ENCODE measurements at places on chromosomes 12 and 14.

DNA sequence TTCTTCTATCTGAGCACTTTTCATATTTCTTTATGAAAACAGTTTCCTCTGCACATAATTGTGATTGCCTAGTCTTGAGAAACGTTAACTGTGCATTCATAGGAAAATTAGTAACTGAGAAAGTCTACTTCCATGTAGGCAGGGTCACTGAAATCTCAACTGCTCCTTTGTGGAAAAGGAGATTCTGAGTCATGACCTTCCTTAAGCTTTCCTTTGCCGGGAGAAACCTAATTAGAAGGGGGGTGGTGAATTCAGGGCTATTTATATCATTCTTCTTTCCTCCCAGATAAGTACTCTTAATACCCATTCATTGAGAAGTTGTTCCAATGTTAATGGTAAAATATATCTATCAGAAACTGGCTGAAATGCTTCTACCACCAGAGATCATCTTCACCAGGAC, 751.0 kb upstream of the TMEM132C start:
- DNase-seq: no peak

GRCh38 chr12:101596172-101596571, 1.4 kb downstream of the MYBPC1 start:
- DNase-seq: no peak

DNA sequence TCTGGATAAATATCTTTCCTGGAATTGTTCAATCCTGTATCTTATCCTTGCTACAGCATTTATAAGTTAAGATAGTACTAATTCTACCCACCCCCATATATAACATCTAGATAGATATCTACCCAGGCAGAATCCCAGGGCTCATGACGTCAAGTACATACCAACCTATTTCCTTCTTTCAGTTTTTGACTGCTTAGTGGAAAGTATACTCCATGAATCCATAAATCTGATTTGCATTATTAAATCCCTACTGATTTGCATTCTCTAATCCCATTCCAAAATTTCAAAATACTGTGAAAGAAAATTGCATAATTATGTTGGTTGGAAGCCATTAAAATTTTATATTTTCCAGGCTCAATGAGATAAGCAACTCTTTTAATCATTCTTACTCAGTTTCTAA, 111.7 kb downstream of the KITLG start:
- DNase-seq: no peak

DNA sequence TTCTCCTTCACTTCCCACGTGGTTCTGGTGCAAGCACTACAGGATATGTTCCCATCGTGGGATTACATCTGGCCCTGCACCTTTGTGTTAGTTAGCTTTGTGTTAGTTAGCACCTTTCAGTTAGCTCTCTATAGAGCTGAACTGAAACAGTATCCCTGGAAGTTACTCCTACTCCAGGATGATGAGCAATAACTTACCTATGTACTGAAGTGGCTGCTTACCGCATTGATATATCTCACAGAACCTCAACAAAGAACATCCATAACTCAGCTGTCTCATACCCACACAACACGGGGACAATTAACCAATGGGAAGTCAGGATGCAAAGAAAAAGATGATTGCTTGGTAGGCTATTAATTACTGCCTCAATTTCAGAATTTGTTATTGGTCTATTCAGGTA, 146.6 kb downstream of the ASCL4 start:
- no peak for DNase-seq

DNA sequence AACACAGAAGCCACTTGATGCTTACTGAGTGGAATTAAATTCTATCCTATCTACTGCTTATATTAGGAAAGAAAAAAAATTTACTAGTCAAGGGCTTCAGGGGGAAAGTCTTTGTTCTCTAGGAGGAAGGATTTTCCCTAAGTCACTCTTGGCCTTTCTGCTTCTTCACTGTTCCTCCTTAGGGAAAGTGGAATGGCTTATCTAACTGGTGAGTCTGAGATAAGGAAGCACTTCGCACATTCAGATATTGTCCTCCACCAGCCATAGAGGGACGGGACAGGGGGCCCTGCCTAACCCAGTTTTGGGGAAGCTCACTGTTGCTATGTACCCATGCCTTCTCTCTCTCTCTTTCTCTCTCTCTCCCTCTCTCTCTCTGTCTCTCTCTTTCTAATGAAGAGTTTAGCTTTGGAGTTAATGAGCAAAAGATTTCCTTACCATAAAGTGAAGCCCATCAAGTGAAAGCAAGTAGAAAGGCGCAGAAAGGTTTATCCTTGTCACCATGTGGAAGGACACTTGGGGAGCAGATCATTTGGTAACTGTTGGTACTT, 450.6 kb downstream of the ZFP36L1 start:
- no peak for DNase-seq

DNA sequence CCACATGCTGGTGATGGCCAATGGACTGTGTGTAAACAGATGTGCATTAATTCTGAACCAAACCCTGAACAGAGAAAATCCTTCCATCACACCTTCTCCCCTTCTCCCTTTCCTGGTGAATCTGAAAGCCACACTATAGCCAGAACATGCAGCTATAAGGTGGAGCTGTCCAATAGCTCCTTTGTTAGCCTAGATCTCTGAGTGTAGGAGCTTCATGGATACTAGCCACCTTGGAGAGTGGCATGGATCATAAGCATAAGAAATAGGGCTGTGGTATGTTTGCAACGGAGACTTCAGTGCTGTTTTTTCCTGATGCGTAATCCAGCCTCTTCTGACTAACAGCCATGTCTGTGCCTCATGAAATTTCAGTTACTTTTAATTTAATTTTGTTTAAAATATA, 364.5 kb downstream of the BTG1 start:
- DNase-seq: no peak

- DNase-seq: no peak
These were observed 12.5 kb upstream of the GALNT6 start for GRCh38 chr12:51403681-51404136.

DNA sequence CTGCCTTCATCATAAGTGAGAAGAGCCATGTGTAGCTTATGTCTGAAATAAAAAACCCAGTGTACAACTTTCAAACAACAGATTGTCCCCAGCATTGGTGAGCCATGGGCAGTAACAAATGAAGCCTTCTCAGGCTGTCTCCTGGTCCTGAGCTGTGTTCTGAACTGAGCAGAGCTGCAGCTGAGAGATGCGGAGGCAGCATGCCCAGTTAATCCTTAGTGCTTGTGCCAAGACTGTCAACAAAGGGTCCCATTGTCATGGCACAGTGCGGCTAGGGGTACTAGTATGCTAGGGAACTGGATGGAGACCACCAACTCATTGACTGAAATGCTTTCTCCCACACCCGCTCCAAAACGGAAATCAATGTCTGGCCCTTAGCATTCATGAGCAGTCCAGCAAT, 154.3 kb downstream of the RMST start:
- DNase-seq: no peak

DNA sequence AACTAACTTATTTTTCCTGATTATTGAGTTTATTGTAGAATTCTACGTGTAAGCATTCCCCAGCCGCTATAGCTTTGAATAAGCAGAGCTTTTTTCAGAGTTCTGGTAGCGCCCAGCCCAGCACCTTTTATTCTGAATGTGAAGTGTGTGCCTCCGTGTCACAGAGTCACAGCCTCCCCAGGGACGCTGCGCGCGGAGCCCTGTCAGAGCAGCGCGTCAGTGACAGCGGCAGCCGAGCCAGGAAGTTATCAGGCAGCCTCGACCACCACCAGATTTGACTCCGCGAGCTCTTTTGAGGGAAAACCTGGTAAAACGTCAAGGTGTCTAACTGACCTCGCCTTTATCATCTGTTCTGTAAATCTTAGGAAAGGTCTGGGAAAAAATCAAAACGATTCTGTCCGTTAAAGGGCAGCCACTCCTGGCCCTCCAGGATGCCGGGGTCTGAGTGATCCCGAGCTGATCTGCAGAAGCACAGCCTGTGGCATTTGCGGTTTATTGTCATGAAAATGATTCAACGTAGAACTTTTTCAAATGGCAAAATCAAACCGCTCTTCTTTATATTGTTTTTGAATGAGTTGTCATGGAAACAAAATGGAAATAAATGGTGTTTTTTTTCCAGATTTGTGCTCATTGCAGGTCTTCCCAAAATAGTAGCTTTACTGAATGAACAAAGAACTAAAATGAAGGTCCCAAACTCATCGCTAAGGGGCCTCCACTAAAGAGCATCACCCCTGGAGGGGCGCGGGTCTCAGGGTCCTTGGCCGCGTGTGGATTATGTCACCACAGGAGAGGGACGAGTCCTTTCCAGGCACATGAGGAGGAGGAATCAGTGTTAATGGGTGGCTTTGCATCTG, 43.1 kb upstream of the MMP17 start:
- DNase-seq: no peak

All from NCI-H774 (cell line).